ENCODE measurements at places on chromosomes 5 and 9.

- peak; percentile 44 for DNase-seq
Measured at GRCh38 chr5:140868721-140869554, at the start of gene PCDHA11. PCDHA11 (plus strand) TSS chr5:140868957; CDS start chr5:140869104, 147 bp downstream.

GRCh38 chr5:133122711-133123110 is 70.9 kb downstream of the HSPA4 start:
- no peak for DNase-seq

- DNase-seq = no peak
Measured at GRCh38 chr9:14119694-14120514, 194.0 kb downstream of the NFIB start.

DNA sequence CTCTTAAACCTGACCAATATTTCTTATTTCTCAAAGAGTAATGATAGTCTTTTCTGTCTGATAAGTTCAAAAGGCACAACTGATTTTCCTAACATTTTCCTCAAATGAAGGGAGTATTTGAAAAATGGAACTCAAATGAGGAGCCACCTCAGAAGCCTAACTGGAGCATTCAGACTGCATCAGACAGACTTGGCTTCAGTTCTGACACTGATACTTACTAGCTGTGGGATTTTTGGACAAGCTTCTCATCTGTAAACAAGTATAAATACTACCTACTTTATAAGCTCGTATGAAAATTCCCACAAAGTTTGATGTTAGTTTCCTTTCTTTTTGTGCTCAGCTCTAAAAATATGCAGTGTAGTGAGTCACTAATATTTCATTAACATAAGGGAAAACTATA is 107.7 kb upstream of the CCDC152 start:
- DNase-seq = no peak

GRCh38 chr5:120684213-120684612 is 220.1 kb downstream of the PRR16 start:
- no peak for DNase-seq

DNA sequence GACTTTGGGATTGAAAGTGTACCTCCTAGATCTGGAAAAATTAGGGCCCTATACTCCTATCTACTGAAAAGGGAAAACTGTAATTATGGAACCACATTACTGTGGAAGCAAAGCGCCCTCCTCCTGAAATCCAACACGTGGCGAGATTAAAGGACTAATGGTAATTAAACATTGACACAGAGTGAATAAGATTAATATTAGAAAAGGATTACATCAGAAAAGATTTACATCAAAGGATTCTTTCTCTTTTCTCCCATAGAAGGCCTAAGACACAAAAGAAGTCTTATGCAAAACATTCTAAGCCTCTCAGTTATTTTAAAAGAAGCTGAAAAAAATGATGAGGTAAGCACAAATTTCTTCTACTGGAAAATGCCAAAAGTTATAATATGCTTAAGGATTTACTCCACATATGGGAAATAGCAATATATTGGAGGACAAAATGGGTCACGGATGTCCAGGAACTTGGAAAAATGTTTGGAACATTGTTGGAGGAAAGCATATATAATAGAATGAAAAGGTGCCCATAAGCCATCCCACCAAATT is 227.8 kb downstream of the TRPM3 start:
- DNase-seq = no peak

DNA sequence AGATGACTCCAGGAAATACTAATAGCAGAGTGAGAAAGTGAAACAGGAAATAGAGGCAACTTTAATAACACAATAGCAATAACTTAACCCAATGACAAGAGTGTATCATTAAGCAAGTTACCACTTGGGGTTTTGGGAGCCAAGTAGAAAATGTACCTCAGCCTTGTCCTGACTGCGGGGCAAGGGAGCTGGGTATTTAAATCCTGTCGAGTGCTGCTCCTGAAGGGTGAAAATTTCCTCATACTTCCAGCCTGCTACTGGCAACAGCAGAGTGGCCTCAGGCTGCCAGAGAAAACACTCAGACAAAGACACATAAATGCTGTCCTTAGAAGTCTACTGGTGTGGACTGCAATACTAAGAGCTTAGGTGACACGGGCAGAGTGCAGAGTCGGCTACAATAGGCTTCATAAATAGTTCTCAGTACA is 112.5 kb upstream of the EMB start:
- DNase-seq = no peak
